ENCODE measurements at places on chromosomes 13 and 19. TPM values are rescaled to one million over a fixed set of nuclear protein-coding genes. Genes with fewer than 3 reads are reported as not detected.

Gene UQCR11
- 195 TPM for total RNA-seq

Gene RAB8A
- 167 TPM for total RNA-seq

Gene CALM3
- 682 TPM for total RNA-seq

Gene KISS1R
- total RNA-seq = 1.1 TPM

Gene TUBB4A
- 6.6 TPM for total RNA-seq

Gene KLK4
- total RNA-seq = not detected

Gene CYP2A6
- total RNA-seq = not detected

- no peak overlapping the region for H3K27ac ChIP-seq
- no peak for DNase-seq
- H3K4me3 ChIP-seq = no peak overlapping the region
Observed at GRCh38 chr13:98664047-98664446, 87.1 kb upstream of the STK24 start.

DNA sequence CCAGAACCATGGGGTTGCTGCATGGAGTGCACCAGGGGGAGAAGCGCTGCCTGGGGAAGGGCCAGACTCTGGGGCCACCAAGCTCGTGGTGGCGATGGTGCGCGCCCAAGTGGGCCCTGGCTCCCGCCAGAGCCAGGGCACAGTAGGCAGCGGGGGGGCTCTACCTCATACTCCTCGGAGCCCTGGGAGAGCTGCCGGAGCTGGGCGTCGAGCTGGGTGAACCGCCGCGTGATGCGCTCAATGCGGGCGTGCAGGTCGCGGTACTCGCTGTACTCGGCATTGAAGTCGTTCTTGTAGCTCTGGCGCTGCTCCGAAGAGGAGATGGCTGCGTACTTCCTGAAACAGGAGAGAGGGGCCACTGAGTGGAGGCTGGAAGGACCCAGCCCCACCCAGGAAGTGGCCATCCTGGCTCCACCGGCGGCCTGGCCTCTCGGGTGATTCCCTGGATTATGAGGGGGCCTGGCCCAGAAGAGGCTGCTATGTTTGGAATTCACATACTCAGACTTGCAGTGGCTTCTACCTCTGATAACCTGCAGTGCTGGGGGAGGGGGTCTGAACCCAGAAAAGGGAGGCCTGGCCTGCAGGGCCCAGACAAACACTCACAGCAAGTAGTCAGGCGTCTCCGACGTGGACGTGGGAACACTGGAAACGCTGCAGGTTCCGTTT, 8.3 kb upstream of the ISYNA1 start:
- H3K27me3 ChIP-seq = peaks cover 3% of the 10 kb centered on the region
- H3K4me1 ChIP-seq = peaks cover 12% of the 10 kb centered on the region
- H3K27ac ChIP-seq = no peak overlapping the region
- peaks cover 30% of the 10 kb centered on the region for H3K36me3 ChIP-seq

GRCh38 chr13:26680123-26680450, 80.5 kb downstream of the GPR12 start:
- no peak for DNase-seq
- no peak overlapping the region for H3K27ac ChIP-seq
- H3K4me1 ChIP-seq = no peaks in the 10 kb centered on the region
- H3K27me3 ChIP-seq = peaks cover 6% of the 10 kb centered on the region
- no peaks in the 10 kb centered on the region for H3K36me3 ChIP-seq
- no peak overlapping the region for H3K4me3 ChIP-seq

DNA sequence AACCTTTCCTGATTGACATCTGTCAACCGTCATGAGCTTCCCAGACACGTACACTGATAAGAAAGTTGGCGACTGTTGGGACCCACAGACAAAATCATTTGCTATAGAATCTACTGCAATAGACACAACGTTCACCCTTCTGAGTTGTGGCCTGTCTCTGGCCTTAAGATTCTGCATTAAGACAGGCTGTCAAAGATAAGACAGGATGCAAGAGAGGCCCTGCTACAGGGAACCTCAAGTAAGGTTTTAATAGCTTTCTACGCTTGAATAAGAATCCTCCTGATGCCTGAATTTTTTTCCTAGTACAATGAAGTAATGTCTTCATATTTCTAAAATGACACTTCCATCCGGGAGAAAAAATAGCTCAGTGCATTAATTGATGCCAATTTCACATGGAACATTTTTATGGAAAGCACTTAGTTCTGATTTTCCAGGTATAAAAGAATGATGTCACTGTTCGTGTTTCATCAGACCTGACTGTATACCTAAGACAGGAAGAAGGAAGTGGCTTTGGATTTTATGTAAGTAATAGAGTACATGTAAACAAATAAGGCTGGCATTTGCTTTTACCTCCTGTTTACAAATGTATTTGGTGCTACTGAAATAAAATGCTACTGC, 275.2 kb upstream of the GPC6 start:
- H3K4me1 ChIP-seq = no peaks in the 10 kb centered on the region
- DNase-seq = no peak
- H3K4me3 ChIP-seq = no peak overlapping the region
- H3K27me3 ChIP-seq = no peaks in the 10 kb centered on the region
- H3K36me3 ChIP-seq = no peaks in the 10 kb centered on the region

GRCh38 chr13:30334663-30335386, 27.5 kb upstream of the KATNAL1 start:
- peak; percentile 50 for DNase-seq
- H3K27ac ChIP-seq = no peak overlapping the region
- H3K27me3 ChIP-seq = peaks cover 12% of the 10 kb centered on the region

DNA sequence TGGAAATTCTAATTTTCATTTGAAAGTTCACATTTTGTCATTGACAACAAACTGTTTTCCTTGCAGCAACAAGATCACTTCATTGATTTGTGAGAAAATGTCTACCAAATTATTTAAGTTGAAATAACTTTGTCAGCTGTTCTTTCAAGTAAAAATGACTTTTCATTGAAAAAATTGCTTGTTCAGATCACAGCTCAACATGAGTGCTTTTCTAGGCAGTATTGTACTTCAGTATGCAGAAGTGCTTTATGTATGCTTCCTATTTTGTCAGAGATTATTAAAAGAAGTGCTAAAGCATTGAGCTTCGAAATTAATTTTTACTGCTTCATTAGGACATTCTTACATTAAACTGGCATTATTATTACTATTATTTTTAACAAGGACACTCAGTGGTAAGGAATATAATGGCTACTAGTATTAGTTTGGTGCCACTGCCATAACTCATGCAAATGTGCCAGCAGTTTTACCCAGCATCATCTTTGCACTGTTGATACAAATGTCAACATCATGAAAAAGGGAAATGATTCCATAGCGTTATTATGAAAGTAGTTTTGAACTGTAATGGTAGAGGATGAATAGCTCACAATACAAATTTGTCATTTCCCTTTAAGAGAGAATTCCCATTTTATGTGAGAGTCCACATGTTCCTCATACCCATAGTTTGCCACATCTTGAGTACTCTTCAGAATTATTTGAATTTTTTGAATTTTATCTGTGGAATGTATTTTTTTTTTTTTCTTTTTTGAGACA, 2.6 kb downstream of the BRCA2 start:
- H3K27me3 ChIP-seq = no peaks in the 10 kb centered on the region
- peaks cover 39% of the 10 kb centered on the region for H3K36me3 ChIP-seq
- DNase-seq = no peak
- H3K27ac ChIP-seq = no peak overlapping the region
- peaks cover 43% of the 10 kb centered on the region for H3K4me1 ChIP-seq

DNA sequence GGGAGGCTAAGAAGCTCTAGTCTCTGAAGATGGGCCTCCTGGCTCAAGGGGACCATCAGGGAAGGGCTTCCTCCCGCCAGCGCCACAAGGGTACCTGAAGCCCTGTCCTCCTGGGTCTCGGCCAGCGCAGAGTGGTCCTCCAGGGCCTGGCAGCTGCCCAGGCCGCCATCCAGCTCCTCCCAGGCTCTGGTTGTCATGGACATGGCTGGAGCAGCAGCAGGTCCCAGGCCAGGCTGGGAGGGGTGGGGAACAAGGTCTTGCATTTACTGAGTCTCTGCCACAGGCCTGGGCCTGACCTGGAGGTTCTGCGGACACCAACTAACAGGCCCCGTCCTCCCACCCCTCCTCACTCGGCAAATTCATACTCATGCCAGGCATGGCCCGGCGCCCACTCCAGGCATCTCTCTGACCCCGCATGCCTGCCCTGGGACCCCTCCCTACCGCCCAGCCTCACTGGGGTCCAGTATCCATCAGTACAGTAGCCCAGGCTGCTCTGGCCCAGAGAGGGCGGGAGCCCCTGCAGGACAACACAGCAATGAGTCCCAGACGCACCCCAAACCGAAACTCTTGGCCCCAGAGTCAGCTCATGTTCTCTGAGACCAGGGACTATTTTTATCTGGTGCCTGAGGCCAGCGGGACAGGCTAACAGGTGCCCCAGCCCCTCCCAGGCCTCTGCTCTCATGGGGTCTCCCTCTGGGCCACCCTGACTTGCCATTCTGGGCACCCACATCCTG, 938 bp downstream of the JSRP1 start:
- H3K4me3 ChIP-seq = no peak overlapping the region
- H3K4me1 ChIP-seq = peaks cover 38% of the 10 kb centered on the region
- peaks cover 13% of the 10 kb centered on the region for H3K27me3 ChIP-seq

- no peak overlapping the region for H3K27ac ChIP-seq
- H3K27me3 ChIP-seq = peaks cover 52% of the 10 kb centered on the region
- no peak for DNase-seq
Observed at GRCh38 chr19:5338656-5339197, 1.9 kb downstream of the PTPRS start.

- no peak overlapping the region for H3K27ac ChIP-seq
- H3K27me3 ChIP-seq = no peaks in the 10 kb centered on the region
- no peak overlapping the region for H3K4me3 ChIP-seq
- H3K4me1 ChIP-seq = peaks cover 21% of the 10 kb centered on the region
- DNase-seq = no peak
Observed at GRCh38 chr19:13275016-13275722, 125.0 kb downstream of the IER2 start.

Measured in activated CD8-positive, alpha-beta T cell treated with anti-CD3 and anti-CD28 coated beads, Interleukin-2, amount 10 ng/mL, durations not matched to agents 7 days and 5 days (primary cell).